Fibroblast of lung (primary cell): ENCODE measurements at places on chromosomes 7 and 10. TPM values are rescaled to one million over a fixed set of nuclear protein-coding genes. Genes with fewer than 3 reads are reported as not detected.

DNA sequence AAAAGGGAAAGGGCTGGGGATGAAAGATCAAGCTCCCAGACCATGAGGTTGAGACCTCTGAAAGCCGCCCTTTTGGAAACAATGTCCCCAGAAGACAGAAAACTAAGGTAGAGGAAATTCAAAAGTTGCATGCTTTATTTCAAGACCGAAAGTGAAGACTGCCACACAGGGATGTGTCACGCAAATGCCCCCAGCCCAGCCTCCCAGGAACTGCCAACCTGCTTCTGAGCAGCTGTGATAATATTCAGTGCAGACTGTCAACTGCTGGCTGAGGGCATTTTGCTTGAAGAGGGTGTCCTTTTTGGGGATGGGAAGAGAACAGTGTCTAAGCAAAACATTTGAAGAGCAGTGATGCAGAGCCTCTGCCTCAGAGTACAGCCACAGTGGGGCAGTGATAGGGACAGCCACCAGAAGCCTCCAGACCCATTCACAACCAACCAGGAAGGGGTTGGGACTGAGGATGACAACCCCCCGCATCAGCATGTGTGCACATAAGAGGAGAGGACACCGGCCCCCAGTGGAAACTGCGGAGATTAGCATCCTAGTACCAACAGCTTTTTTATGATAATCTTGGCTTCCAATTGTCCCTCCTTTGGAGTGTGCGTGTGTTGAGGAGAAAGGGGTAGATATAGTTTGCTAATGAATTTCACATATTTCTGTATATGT, 34.7 kb upstream of the NFE2L3 start:
- no peak for DNase-seq
- H3K27ac ChIP-seq: no peak overlapping the region
- no peaks in the 10 kb centered on the region for H3K4me1 ChIP-seq
- H3K36me3 ChIP-seq: no peaks in the 10 kb centered on the region
- H3K27me3 ChIP-seq: no peaks in the 10 kb centered on the region
- H3K4me3 ChIP-seq: no peak overlapping the region

- H3K4me3 ChIP-seq: no peak overlapping the region
- no peak overlapping the region for H3K27ac ChIP-seq
- no peaks in the 10 kb centered on the region for H3K27me3 ChIP-seq
- H3K4me1 ChIP-seq: no peaks in the 10 kb centered on the region
Measured at GRCh38 chr7:112416127-112416526, 34.1 kb upstream of the IFRD1 start.

- H3K36me3 ChIP-seq: no peaks in the 10 kb centered on the region
- no peak for DNase-seq
- H3K27ac ChIP-seq: no peak overlapping the region
- H3K4me1 ChIP-seq: no peaks in the 10 kb centered on the region
Measured at GRCh38 chr7:85887133-85887532, 700.3 kb upstream of the SEMA3D start.

DNA sequence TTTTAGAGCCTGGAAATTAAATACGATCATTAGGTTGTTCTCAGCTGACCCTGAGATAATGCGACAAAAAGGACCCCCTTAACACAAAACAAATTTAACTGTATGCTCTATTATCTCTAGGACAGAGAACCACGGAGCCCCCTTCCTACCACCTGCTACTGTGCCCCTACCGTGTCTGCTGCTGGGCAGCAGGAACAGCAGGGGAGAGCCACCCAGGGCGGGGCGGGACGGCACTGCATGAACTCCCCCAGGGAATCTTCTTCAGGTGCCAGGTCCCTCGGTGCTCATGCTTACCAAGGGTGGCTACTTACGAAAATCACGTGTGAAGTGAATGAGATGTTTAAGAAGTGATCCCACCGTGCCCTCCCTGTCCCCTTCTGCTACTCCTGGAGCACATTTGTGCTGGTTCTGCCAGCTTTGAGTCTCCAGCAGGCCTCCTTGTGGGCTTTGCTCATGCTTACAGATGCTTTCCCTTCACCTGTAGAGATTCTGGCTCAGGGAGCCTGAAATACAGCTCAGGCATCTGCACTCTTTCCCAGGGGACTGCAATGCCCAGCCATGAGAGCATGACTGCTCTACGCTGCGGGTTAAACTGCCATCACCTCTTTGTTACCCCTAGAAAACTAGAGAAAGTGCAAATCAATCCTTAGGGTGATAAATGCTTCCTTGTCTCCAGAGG, 59.9 kb downstream of the MRPL32 start:
- no peak overlapping the region for H3K4me3 ChIP-seq
- peaks cover 4% of the 10 kb centered on the region for H3K27me3 ChIP-seq
- no peaks in the 10 kb centered on the region for H3K4me1 ChIP-seq
- no peak overlapping the region for H3K27ac ChIP-seq
- no peak for DNase-seq
- H3K36me3 ChIP-seq: no peaks in the 10 kb centered on the region

GRCh38 chr7:138095972-138096935, 20.0 kb downstream of the AKR1D1 start:
- no peak for DNase-seq
- no peaks in the 10 kb centered on the region for H3K4me1 ChIP-seq
- H3K4me3 ChIP-seq: no peak overlapping the region
- H3K27me3 ChIP-seq: no peaks in the 10 kb centered on the region
- H3K27ac ChIP-seq: no peak overlapping the region

GRCh38 chr10:8908013-8908412, 853.5 kb downstream of the GATA3 start:
- H3K4me3 ChIP-seq: no peak overlapping the region
- no peaks in the 10 kb centered on the region for H3K27me3 ChIP-seq
- H3K27ac ChIP-seq: no peak overlapping the region
- no peak for DNase-seq
- no peaks in the 10 kb centered on the region for H3K36me3 ChIP-seq

DNA sequence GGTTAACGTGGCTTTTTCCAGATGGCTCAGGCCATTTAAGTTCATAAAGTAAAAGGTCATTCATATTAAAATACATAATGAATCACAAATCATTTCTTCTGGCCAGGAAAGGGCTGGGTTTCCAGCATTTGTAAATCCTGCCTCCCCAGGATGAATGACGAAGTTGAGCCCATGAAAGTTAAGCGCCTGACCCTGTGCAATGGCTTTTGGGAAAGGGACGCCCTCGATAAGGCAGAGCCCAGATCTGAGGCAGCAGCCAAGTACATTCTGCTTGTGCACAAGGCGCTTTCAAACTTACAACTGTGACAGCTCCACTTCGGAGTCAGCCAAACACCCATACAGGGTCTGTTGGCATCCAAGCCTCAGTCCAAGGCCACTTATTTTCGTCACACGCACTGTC, 2.8 kb downstream of the GIMAP6 start:
- H3K36me3 ChIP-seq: no peaks in the 10 kb centered on the region
- H3K27ac ChIP-seq: no peak overlapping the region
- DNase-seq: no peak
- no peak overlapping the region for H3K4me3 ChIP-seq

- H3K4me3 ChIP-seq: no peak overlapping the region
- H3K27ac ChIP-seq: no peak overlapping the region
- H3K36me3 ChIP-seq: no peaks in the 10 kb centered on the region
- no peaks in the 10 kb centered on the region for H3K27me3 ChIP-seq
- peak; percentile 45 for DNase-seq
Measured at GRCh38 chr10:71597821-71598498, 121.6 kb downstream of the C10orf105 start.

DNA sequence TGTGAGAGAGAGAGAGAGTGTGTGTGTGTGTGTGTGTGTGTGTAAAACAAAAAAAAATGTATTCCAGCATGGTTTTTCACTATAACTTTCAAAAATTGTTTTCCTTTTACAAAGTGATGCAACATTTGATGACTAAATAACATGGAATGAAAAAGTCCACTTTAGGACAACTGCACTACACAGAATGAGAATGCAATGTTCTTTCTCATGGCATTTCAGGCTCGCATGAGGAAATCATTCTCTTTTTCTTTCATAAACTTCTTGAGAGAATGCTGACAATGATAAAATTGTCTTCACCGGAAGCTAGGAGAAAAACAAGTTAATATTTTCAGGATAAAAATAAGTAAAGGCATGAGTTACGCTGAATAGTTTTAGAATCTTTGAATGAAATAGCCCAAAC, 53.7 kb downstream of the SLC16A12 start:
- H3K27ac ChIP-seq: peak overlapping the region; percentile 37
- H3K4me1 ChIP-seq: peaks cover 18% of the 10 kb centered on the region
- H3K27me3 ChIP-seq: no peaks in the 10 kb centered on the region
- DNase-seq: peak; percentile 88
- no peaks in the 10 kb centered on the region for H3K36me3 ChIP-seq

DNA sequence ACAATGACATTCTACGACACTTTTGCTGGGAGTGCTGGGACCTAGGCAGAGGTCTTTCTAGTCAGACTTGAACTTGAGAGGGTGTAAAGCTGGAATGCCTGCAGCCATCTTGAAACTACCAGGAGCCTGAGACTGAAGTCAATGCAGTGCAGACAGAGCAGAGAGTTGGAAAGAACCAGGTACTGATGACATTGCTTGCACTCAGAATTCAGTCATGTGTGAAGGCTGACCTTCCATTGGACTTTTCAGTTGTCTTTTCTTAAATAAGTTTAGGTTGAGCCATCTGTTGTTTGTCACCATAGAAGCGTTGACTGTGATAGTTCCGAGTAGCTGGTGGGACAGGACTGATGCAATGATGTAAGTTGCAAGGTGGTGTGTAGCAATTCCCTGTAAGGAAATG, 3.1 kb upstream of the PLPP4 start:
- H3K27me3 ChIP-seq: peaks cover 4% of the 10 kb centered on the region
- H3K36me3 ChIP-seq: no peaks in the 10 kb centered on the region
- H3K4me1 ChIP-seq: no peaks in the 10 kb centered on the region
- no peak for DNase-seq
- H3K27ac ChIP-seq: no peak overlapping the region

GRCh38 chr7:90111-91063, 102.0 kb upstream of the FAM20C start:
- H3K4me1 ChIP-seq: peaks cover 21% of the 10 kb centered on the region
- no peaks in the 10 kb centered on the region for H3K36me3 ChIP-seq
- no peak overlapping the region for H3K4me3 ChIP-seq
- DNase-seq: peak; percentile 53
- no peaks in the 10 kb centered on the region for H3K27me3 ChIP-seq

GRCh38 chr10:102621443-102622325, 22.6 kb upstream of the TRIM8 start:
- H3K4me1 ChIP-seq: peaks cover 23% of the 10 kb centered on the region
- peaks cover 4% of the 10 kb centered on the region for H3K36me3 ChIP-seq
- H3K27ac ChIP-seq: peak overlapping the region; percentile 44
- H3K27me3 ChIP-seq: no peaks in the 10 kb centered on the region

DNA sequence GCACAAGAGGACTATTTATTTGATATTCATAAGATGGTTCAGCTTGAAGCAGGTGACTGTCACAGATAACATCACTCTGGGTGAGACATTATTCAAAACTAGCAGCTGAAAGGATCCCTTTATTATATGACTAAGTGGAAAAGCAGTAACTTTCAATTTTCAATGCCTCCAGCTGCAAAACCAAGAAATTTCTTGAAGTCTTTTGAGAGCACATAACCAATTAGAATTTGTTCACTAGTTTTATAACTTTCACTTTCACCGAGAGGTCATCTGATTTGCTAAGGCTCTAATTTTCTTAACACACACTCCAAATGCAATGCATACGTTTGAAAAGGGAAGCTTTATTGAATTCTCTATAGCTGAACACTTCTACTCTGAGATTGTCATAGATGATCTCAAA, 88.6 kb upstream of the KLF14 start:
- H3K27ac ChIP-seq: no peak overlapping the region
- DNase-seq: no peak
- H3K36me3 ChIP-seq: no peaks in the 10 kb centered on the region
- no peaks in the 10 kb centered on the region for H3K4me1 ChIP-seq
- H3K4me3 ChIP-seq: no peak overlapping the region

- peak; percentile 53 for DNase-seq
- H3K36me3 ChIP-seq: no peaks in the 10 kb centered on the region
- H3K4me1 ChIP-seq: no peaks in the 10 kb centered on the region
- no peak overlapping the region for H3K27ac ChIP-seq
Measured at GRCh38 chr10:120600871-120601649, 144.0 kb downstream of the PLPP4 start.

Gene BAZ1B
- 60.1 and 68.9 TPM in 2 replicates for total RNA-seq

Gene PIP
- not detected in 2 replicates for total RNA-seq

Gene FGL2
- total RNA-seq: 6.2 and 97.6 TPM in 2 replicates

Gene XPNPEP1
- total RNA-seq: 86.5 and 93.5 TPM in 2 replicates
